Foreskin fibroblast (primary cell): ENCODE measurements at places on chromosomes 11 and 22.

DNA sequence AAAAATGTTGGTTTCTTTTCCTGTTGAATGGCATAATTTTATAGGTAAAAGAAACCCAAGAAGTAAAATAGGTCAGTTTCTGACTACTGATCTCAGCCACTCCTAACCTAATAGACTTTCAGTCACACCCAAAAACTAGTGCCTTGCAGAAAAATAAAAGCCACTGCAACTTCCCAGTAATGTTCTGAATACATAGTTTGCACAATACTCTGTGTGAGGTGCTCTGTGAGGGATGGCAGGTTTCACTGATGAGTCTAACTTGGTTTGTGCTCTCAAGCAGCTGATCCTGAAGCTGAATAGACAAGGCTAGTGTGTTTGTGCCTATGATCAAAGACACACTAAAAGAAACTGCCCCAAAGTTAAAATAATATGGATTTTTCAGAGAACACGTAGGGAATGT lies 758.3 kb downstream of the NELL1 start:
- no peak for DNase-seq

DNA sequence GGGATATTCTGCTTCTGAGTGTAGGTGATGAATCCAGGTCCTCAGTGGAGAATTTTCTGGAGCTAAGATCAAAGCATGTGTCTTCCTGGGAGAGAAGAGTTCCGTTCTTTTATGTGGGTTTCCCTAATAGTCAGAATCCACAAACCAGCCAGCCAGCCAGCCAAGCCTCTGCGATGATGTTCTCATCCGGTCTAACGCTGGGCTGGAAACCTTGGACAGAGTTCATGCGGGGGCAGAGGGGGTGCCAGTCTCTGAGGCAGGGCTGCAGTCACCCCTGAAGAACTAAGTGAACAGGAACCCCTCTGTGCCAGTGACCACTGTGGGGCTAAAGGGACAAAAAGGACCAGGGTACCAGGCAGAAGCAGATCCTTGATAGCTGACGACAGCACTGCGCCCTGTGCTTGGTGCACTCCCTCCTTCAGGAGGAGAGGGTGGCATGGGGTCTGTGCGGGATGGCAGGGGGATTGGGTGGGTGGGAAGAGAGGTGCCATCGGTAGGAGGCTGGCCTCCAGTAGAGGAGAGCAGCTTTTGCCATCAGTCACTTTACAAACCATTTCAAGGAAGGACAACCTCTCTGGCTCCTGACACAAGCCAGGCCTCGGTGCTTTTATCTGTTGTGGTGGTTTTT lies 27.1 kb downstream of the ADAMTS15 start:
- no peak for DNase-seq

- DNase-seq, result no peak
Observed at GRCh38 chr11:134040386-134041302, 28.2 kb upstream of the JAM3 start.

- DNase-seq, result peak; percentile 82
Observed at GRCh38 chr11:47056261-47056915, 119.8 kb downstream of the CSTPP1 start.

DNA sequence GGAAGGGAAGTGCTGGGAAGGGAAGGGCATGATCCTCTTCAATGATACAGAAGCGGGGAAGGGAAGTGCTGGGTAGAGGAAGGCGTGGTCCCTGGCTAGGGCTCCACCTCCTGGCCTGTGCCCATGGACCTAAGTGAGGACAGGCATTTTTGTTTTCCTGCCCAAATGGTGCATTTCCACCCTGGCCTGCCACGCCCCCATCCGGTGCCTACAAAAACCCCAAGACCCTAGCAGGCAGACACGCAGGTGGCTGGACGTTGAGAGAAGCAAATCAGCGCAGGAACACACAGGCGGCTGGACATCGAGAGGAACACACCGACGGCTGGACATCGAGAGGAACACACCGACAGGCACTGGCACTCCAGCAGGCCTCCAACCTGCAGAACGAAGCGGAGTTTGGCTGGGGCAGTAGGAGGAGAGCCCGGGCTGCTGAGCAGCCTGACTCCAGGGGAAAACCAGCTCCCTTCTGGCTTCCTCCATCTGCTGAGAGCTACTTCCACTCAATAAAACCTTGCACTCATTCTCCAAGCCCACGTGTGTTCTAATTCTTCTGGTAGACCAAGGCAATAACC lies 628.3 kb downstream of the BUD13 start:
- no peak for DNase-seq

GRCh38 chr11:60265373-60266214 lies 14.9 kb upstream of the MS4A4A start:
- peak; percentile 34 for DNase-seq

GRCh38 chr11:126733685-126734084 lies 266.9 kb downstream of the KIRREL3 start:
- DNase-seq, result peak; percentile 11

GRCh38 chr11:120256178-120256577 lies 16.2 kb downstream of the POU2F3 start:
- no peak for DNase-seq

GRCh38 chr22:48351376-48352085 lies 1476.1 kb downstream of the BRD1 start:
- DNase-seq, result no peak

GRCh38 chr11:45927684-45928413 lies 5.4 kb downstream of the LARGE2 start:
- DNase-seq, result no peak

- no peak for DNase-seq
Observed at GRCh38 chr11:77386178-77386577, 84.7 kb upstream of the GDPD4 start.
